ENCODE measurements at places on chromosomes 2 and 18. TPM values are rescaled to one million over a fixed set of nuclear protein-coding genes. Genes with fewer than 3 reads are reported as not detected.
A peak's percentile ranks its signal among the peaks of the same experiment; 100 is the strongest.

- peak; percentile 92 for DNase-seq
Measured at GRCh38 chr2:241844066-241844728, 14.5 kb downstream of the PDCD1 start.

DNA sequence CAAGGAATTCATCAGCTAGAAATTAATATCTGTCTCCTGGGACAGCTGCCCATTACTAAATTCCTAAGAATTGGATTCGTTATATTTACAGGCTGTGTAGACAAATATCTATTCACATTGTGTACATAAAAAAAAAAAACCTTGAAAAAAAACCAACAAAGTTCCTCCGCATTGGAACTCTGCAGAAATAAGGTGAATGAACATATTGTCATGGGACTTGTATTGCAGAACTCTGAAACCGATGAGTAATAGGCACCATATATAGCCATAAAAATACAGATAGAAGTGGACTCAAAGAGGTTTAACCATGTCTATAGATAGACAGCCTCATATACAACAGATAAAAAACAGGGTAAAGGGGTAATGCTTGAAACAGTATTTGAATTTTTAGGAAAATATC lies 909.9 kb upstream of the CHAC2 start:
- DNase-seq: no peak

DNA sequence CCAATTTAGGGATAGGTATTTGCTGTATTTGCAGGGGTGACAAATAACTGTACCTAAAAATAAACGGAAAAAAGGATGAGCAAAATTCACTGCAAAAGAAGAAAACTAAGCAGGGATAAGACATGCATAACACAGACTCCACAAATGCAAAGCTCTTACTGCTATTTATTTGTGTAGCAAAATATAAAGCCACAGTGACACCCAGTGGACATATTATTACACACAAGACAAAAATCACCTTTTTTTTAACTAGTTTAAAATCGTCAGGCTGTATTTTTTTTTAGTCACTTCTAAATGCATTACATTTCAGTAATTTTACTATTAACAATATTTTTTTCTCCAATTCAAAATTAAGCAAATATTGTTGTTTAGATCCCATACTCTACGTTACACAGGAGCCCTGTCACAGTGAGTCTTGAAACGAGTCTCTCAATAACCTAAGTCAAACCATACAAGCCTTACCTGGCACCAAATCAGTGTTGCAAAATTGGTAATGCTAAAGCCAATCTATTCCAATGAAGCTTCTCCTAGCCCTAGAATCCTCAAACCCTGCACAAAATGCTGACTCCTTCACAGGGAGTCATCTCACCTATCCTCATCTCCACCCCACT lies 23.7 kb downstream of the METTL4 start:
- no peak for DNase-seq

GRCh38 chr2:223081789-223082188 lies 29.8 kb downstream of the KCNE4 start:
- DNase-seq: no peak

DNA sequence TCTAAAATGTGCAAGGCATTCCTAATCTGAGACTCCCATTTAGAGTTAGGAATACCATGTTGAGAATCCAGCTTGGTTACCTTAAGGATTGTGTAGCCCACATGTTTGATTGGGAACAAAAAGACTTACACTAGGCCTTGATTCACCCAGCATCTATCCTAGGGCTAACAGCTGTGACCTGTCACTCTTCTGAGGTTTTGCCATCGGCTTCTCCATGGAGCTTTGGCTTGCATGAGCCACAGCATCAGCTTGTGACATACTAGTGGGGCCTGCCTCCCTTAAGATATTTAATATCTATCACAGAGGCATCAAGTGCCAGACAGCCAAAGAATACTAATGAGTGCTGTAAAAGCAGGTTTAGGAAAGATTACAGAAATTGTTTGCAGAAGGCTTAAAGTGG lies 241.3 kb upstream of the UBE2E3 start:
- DNase-seq: no peak

DNA sequence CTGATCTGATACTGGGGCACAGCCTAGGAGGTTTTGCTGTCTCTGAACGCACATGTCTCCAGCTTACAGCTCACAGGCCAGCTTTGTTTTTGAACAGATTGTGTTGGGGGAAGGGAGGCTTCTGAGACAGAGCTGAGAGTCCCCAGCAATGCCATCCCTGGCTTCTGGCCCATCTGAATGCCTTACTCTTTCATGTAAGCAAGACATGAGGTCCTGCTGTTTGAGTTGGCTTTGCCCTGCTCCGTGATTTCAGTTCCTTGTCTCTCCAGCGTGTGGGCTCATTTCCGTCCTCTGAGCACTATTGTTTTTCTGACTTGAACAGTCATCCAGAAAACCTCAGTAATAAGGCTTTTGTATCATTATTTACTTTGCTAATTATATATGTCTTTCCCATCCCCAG lies 194.9 kb upstream of the TNP1 start:
- no peak for DNase-seq

- no peak for DNase-seq
Measured at GRCh38 chr2:3429066-3429610, 49.6 kb downstream of the TRAPPC12 start.

- no peak for DNase-seq
Measured at GRCh38 chr2:6676241-6676640, 189.5 kb downstream of the CMPK2 start.

DNA sequence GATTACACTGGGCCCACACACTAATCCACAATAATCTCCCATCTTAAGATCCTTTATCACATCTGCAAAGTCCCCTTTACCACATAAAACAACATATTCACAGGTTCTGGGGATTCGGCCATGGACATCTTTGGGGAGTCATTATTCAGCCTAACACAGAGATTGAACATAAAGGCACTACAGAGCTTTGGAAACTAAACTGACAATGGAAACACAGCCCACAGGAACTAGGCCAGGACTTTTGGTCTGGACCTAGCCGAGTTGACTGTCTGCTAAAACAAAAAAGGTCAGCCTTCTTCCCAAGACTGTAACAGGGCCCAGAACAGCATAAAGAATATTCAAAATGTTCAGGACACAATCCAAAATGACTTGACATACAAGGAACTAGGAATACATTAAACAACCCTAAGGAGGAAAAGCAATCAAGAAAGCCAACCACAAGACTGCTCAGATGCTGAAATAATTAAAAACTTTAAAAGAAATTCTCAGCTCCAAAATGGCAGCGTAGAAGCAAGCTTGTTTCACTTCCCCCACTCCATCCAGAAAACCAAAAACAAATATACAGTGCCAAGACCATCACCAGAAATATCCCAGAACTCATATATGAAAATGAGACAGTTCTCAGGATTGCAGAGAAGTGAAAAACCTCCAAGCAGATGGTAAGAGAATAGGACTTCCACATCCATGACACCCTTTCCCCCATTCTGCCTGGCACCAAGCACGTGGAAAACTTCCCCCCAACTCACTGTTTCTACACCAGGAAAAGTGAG lies 207.8 kb downstream of the ATAD2B start:
- DNase-seq: no peak

DNA sequence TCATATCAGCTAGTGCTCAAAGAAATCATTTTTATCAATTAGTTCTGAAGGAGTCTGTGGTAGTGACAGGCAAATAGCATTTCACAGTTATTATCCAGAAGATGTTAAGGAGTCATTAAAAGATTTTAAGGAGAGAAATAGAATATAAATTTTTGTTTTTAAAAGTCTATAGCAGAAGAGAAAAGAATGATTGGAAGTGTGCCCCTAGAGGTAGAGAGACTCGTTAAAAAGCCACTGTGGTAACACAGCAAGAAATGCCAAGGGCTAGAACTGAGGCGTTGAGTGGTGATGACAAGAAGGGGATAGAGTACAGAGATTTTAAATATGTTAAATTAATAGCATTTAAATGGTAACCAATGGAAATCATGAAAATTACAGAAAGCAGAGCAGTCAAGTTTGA lies 78.3 kb downstream of the VWC2L start:
- no peak for DNase-seq

DNA sequence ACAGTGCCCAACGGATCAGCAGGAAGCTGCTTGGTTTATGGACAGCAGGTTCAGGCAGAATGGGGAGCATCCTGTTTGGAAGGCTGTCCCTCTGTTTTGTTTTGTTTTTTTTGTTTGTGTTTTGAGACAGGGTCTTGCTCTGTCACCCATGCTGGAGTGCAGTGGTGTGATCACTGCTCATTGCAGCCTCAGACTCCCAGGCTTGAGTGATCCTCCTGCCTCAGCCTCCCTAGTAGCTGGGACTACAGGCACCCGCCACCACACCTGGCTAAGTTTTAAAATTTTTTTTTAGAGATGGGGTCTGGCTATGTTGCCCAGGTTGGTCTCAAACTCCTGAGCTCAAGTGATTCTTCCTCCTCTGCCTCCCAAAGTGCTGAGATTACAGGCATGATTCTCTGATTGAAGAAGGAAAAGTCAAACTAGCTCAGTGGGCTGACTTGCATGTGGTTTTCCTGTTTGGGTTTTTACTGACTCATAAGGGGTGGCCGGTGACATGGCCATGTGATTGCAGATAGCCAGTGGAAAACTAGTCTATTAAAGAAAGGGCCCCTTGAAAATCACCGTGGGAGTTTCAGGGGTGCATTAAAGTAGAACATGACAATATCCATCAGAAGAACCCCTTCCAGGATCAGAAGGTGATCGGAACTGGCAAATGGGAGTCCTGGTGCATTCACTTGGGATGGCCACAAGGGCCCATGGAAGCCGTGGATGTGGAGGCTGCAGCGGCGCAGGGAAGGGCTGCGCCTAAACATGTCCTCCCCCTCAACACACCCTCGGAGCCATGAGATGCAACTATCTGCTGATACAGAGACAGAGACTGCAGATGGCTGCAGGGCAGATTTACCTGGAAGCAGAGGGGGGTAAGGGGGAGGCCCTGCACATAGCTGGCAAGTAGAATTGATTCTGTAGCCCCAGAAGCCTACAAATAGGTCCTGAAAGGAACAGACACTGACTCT lies 26.5 kb downstream of the AQP12B start:
- DNase-seq: no peak

- no peak for DNase-seq
Measured at GRCh38 chr2:161427664-161428587, 11.8 kb downstream of the TBR1 start.

- no peak for DNase-seq
Measured at GRCh38 chr18:64202210-64202836, 53.4 kb upstream of the LINC00305 start.

DNA sequence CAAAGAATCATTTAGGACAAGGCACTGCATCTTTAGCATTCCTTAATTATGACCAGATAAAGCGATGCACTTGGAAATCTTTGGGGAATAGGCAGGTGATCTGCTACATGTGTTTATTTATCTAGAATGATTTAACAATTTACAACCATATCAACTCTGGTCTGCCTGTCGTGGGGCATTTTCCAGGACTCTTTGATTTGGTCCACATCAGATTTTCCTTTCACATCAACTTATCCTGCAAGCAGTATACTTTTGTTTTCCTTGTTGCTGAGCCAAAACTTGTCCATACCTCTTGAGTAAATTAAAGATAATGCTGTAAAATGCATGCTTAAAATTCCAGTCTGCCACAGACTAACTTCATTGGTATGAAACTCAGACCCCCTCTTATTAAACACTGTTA lies 312.4 kb upstream of the TCF4 start:
- no peak for DNase-seq

- DNase-seq: peak; percentile 76
Measured at GRCh38 chr2:3642521-3643215, 15.3 kb upstream of the ALLC start.

DNA sequence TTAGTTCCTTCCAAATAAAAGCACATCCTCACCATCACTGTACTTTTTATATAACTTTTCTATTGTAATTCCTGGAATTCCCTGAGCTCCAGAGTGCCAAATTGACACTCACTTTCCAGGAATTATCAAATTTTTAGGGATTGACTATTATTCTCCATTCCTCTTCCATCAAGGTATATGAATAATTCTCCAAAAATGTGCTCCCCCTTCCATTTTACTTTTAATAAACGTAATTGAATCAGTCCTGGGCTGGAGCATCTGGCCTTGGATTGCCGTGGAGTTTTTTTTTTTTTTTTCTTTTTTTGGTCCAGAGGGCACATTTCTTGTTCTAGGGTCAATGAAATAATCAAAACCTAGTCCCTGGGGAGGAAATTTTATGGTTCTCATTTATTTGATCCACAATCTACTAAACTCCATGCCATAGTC lies 304.3 kb downstream of the CDCA7 start:
- DNase-seq: no peak

DNA sequence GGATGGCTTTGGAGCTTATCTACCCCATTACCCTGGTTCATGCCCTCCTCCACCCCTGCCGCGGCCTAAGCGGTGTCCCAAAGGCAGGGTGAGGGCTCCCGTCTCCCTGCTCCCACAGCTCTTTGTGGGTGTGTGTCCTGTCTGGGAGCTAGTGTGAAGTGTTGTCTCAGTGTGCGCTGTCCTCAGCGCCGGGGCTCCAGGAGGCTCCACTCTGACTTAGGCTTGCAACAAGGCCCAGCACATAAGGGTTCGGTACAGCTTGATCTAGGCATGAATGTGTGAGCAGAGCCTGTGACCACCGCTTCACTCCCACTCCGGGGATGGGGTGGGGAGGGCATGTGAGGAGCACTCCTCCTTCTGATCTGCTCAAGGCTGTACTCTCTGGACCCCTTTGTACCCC lies 1.2 kb downstream of the MC2R start:
- no peak for DNase-seq

DNA sequence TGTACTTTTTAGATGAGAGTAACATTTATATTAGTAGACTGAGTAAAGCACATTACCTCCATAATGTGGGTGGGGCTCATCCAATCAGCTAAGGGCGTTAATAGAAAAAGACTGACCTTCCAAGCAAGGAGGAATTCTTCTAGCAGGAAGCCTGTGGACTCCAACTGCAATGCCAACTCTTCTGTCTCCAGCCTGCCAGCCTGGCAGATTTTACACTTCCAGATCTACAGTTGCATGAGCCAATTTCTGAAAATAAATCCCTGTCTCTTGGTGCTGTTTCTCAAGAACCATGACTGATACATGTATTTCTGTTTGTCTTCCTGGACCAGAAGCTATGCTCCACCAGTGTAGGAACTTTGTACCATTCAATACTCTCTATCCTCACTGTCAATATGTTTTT lies 69.0 kb upstream of the LMAN1 start:
- no peak for DNase-seq

NPAS2 gene
- total RNA-seq: 32.1 TPM

LIPG gene
- 2.2 TPM for total RNA-seq

SLC19A3 gene
- 349 TPM for total RNA-seq

GRHL1 gene
- 18.0 TPM for total RNA-seq

LRRC30 gene
- not detected for total RNA-seq

DOCK10 gene
- total RNA-seq: 16.0 TPM

DQX1 gene
- total RNA-seq: not detected

STPG4 gene
- total RNA-seq: not detected

ARL4C gene
- total RNA-seq: 17.4 TPM

CFAP53 gene
- total RNA-seq: 0.16 TPM

Measured in mesenteric fat pad (tissue), 1 donor.